Brain (organoid and tissue), 16 donors: ENCODE measurements at places on chromosomes 2 and 18. TPM values are rescaled to one million over a fixed set of nuclear protein-coding genes. Genes with fewer than 3 reads are reported as not detected.

The LYG2 gene
- polyA plus RNA-seq: not detected

The MSTN gene
- polyA plus RNA-seq: not detected

The SPEG gene
- polyA plus RNA-seq: 26.3 TPM

The CDH19 gene
- polyA plus RNA-seq: 0.68 TPM

DNA sequence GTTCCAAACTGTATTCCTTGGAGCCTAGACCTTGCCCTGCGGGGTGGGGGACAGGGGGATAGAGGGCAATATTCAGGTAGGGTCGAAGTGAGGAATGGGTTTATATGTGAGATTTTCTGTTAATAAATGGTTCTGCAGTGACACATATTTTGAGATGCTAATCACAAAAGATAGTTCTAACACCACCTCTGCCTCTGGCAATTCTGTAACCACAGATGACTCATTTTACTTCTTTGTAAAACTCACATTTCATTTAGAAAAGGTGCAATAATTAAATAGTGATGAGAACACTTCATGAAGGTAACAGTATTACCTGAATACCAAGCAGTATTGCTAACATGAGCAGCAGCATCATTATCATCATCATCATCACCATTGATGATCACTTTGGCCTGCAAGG, 306.6 kb downstream of the SUCLG1 start:
- DNase-seq: no peak

DNA sequence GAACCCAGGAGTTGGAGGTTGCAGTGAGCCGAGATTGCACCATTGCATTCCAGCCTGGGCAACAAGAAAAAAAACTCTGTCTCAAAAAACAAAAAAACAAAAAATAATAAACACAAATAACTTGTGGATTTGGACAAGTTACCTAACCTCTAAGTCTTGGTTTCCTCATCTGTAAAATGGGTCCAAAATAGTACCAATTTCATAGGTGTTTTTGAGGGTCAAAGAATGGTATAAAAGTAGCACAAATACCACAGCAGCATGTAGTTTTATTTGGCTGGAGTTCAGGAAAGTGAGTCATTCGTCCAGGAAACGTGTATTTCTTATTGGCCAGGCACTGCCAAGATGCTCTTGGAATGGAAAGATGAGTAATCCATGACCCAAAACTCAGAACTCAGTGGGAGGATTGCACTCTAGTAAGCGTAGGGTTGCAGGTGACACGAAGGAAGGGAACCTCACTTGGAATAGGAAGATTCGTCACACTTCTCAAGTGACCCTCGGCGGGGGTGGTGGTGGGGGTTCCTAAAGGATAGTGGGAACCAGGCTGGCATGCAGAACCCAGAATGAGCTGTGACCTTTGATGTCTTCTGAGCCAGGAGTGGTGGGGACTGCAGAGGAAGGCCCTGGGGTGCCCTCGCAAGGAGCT, 24.4 kb downstream of the GRHL1 start:
- DNase-seq: no peak

DNA sequence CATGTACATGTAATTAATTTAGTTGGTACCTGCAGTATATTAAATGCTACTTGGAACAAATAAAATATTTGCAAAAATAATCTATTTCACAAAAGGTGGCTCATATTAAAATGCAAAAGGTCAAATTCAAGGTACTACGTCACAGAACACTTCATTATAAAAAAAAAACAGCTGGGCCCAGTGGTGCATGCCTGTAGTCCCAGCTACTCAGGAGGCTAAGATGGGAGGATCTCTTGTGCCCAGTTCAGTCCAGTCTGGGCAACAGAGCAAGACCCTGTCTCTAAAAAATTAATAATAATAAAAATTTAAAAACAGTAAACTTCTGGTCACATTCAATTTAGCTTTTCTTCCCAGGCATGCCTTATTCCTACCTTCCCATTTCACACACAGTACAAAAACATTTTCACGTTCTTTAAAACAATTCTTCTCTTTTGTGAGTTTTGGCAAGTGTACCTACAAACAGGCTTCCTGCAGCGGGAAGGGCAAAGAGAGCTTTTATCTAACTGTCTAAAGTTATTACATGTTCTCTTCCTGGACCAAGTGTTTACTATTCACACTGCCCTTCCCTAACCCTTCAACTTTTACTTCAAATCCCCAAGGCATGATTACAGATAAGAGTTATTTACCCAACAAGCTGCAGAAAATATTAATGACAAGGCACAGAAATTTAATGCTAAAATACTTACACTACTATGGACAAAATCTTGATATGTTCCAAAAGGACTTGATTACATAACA, 10.7 kb downstream of the BAZ2B start:
- DNase-seq: no peak

- no peak for DNase-seq
Observed at GRCh38 chr18:30765247-30765646, 277.3 kb downstream of the DSC3 start.

DNA sequence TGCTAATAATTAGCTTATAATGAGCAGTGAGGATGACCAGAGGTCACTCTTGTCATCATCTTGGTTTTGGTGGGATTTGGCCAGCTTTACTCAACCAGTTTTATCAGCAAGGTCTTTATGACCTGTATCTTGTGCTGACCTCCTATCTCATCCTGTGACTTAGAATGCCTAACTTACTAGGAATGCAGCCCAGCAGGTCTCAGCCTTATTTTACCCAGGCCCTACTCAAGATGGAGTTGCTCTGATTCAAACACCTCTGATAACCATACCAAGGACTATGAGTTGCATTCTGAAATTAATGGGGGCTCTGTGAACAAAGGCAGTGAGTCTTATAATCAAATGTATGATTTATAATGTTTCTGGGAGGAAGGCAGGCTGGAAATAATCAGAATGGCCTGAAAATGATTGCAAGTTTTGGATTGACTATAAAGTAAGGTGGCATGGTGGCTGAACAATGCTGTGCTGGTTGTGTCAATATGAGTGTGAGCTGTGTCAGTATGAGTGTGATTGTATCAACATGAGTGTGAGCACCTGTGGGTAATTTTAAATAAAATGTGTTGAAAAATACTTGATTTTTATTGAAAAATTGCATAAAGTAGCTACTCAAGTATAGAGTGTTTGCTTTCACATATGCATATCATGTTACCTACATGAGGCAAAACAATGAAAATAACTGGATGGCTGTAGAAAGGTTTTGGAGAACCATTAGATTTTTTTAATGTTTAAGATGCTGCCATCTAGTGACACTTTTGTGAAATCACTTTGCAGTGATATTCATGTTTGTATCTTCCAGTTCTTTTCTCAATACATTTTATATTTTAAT, 103.0 kb downstream of the KYNU start:
- peak; percentile 57 for DNase-seq

DNA sequence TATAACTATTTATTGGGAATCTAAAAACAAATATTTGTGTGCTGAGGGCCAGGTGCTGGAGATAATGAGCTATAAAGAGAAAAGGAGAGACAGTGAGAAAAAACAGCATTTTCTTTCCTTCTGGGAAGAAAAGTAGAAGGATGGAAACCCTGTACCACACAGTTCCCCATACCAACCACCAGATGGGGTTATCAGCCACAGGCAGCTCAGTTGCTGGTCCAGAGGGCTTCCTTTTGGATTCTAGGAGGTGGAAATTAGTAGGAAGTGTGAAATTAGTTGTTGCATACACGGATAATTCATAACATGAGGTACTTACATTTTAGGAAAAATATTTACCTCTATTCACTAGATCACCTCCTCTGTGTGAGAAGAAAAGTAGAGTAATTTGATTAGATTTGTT, 237.0 kb upstream of the FOSL2 start:
- no peak for DNase-seq

DNA sequence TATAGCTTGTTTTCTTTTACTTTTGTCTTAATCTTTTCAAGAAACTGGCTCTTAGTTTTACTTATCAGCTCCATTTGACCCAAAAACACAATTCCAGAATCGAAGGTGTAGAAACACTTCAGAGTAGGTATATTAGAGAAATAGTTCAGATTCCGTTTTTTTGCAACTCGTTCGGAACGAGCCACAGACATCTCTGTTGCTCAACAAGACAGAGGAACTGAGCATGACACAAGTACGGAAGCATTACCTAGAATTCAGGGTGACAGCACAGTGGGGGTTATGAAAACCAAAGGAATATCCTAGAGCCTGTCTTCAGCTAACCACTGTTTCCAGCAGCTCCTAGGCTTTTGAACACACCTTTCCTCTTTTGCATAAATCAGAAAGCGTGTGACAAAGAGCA, 5.0 kb downstream of the HRH4 start:
- no peak for DNase-seq

DNA sequence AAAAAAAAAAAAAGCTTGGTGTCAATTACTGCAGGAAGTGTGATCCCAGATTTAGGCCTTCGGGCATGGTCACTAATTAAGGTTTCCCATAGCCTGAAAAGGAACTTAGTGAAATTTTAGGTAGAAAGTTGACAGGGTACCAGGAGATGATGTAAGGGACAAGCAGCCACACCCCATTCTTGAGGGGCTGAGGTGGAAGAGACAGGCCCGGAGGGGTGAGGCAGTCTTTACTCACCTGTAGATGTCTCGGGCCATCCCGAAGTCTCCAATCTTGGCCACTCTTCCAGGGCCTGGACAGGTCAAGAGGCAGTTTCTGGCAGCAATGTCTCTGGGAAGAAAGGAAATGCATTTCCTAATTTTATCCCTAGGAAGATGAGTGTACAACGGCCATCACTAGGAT, 94.3 kb downstream of the CLIP4 start:
- DNase-seq: no peak

DNA sequence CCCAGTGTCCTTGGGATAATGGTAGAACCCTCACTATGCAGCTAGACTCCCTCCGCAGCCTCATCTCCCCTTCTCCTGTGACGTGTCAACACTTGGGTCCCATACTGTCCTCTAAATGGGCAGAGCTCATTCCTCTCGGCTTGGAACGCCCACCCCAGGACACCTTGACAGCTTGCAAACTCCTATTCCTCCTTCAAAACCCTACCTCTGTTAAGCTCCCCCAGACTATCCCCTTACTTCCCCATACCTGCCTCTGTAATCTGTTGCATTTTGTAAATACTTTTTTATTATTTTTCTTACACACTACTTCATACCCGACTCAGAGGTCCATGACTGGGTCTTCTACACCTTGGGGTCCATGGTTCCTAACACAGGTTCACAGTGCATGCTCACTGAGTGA, 28.0 kb downstream of the STEAP3 start:
- no peak for DNase-seq

DNA sequence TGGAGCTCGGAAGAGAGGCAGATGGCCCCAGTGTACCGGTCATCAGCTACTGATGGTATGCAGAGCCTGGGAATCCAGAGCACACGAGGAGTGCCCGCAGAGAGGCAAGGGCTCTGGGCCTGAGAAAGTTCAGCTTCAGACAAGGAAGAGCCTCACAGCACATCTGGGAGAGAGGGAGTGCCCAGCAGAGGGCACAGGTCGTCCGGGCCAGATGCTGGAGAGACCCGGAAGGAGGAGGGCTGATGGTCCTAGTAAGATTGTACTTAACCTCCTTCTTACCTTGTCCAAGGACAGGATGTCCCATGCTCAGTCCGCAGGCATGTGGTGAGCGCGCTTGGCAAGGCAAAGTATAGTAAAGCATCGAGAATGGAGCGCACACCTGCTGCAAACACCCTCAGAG, 24.4 kb upstream of the CHMP1B start:
- DNase-seq: no peak

DNA sequence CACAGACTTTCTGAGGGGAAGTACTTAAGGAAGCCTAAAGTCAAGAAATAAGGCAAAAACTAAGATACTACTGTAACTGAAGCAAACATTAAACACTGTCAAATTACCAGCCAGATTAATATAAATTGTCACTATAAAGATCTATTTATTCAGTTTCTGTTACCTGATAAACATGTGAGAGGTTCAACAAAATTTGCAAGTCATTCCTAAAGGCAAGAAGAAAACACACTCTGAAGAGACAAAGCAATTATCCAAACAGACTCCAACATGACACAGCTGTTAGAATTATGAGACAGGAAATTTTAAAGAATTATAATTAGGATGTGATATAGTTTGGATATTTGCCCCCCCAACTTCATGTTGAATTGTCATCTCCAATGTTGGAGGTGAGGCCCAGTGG, 140.4 kb upstream of the COL3A1 start:
- no peak for DNase-seq

- DNase-seq: peak; percentile 95
Observed at GRCh38 chr2:67246791-67247190, 150.3 kb upstream of the ETAA1 start.

DNA sequence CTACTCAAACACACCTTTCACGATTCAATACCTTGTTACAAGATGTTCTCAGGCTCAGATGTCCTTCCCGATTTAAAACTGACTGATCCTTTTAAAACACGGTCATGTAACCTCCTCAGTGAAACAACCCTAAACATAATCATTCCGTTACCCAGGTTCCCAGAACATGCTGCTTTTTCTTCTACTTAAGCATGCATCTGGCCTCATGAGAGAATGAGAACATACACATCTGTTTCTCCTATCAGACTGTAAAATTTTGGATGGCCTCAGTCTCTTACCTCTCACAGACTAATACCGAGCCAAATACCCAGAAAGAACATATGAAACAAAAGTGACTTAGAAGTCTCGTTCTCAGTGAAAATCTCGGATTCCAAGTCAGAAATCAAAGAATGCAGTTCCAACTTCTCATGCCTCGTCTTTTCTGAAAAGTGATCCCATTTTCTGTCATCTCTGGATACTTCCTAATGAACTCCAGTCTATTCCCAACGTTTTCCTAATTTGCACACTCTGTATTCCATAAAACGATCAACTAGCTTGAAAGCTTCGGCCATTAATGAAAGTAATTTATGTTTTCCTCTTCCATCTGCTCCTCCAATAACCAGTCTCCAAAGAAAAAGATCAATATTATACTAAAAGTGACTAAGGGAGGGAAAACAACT, 919 bp downstream of the SF3B1 start:
- peak; percentile 3 for DNase-seq

- no peak for DNase-seq
Observed at GRCh38 chr2:194742706-194743105, 914.3 kb upstream of the SLC39A10 start.

GRCh38 chr2:10122500-10123280, at the start of gene RRM2:
Gene RRM2 (plus strand): TSS chr2:10122739. CDS start chr2:10122799, 60 bp downstream.
- peak; percentile 95 for DNase-seq

DNA sequence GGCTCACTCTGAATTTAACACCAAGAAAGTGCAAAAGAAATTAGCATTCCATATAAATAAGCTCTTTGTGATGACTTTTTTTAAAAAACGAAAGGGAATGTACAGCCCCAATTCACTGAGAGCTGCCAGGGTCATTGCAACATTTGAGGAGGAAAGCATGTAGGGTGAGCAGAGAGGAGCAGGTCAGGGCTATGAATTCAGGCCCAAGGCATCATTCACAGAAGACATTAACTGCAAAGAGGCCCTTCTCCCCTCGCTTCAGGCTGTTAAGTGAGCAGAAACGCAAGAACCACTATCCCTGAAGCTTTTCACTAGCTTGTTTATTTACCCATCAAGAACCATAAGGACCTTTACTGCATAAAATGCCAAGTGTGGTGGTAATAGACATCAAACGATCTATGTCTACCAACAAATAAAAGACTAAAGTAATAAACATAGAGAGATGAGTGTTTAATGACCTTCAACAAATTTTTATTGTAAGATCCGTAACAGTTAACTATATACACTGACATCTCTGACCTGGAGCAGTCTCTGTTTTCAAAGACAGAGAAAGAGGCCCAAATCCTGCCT, 333.1 kb upstream of the HNRNPA3 start:
- no peak for DNase-seq

- no peak for DNase-seq
Observed at GRCh38 chr2:74849228-74849892, 15.4 kb downstream of the HK2 start.

- DNase-seq: peak; percentile 74
Observed at GRCh38 chr2:26605195-26605998, 35.8 kb downstream of the CIB4 start.
